ENCODE measurements at places on chromosomes 1 and 21. TPM values are rescaled to one million over a fixed set of nuclear protein-coding genes. Genes with fewer than 3 reads are reported as not detected.

The CBR3 gene
- total RNA-seq = 19.3 TPM

The RBM11 gene
- 0.49 TPM for total RNA-seq

The INSRR gene
- not detected for total RNA-seq

The AMPD2 gene
- 169 TPM for total RNA-seq

The MEX3A gene
- not detected for total RNA-seq

The TRMT13 gene
- 11.7 TPM for total RNA-seq

The CFAP74 gene
- not detected for total RNA-seq

DNA sequence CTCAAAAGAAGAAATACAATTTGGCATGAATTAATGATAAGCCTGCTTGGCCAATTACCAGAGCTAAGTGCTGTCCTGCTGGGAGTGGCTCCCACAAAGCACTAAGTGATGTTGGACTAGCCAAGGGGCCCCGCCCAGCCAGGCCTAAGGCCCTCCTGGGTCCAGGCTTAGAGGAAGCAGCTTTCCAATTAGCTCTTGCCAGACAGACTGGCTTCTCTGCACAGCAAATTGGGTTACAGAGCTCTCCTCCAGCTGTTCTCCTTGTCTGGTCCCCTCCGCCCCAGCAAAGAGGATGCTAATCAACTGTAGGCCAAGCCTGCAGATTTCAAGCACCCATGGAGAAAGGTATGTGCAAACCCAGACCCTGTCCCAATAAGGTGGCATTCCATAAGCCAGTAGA is 151.9 kb downstream of the DMRTA2 start:
- DNase-seq = no peak

- DNase-seq = no peak
Measured at GRCh38 chr1:59178339-59179187, 118.3 kb upstream of the FGGY start.

- no peak for DNase-seq
Measured at GRCh38 chr1:209607102-209607794, 23.7 kb downstream of the CAMK1G start.

DNA sequence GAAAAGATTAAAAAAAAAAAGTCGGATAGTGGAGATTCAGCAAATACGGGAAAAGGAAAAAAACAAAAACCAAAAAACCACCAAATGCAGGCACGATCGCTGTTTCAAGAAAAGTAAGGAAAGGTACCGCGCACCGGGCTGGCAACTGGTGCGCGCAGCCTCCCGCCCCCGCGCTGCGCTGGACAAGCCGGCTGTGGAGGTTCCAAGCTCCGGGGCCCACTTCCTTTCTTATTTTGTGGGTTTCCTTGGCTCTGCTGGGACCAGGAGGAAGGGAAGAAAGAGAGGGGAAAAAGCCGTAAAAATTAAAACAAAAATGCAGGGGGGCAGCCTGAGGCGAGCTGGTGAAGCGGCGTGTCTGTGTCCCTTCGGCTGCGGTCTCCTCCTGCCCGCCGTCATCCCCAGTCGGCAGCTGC is 233 bp downstream of the ADAMTS5 start:
- DNase-seq = no peak

DNA sequence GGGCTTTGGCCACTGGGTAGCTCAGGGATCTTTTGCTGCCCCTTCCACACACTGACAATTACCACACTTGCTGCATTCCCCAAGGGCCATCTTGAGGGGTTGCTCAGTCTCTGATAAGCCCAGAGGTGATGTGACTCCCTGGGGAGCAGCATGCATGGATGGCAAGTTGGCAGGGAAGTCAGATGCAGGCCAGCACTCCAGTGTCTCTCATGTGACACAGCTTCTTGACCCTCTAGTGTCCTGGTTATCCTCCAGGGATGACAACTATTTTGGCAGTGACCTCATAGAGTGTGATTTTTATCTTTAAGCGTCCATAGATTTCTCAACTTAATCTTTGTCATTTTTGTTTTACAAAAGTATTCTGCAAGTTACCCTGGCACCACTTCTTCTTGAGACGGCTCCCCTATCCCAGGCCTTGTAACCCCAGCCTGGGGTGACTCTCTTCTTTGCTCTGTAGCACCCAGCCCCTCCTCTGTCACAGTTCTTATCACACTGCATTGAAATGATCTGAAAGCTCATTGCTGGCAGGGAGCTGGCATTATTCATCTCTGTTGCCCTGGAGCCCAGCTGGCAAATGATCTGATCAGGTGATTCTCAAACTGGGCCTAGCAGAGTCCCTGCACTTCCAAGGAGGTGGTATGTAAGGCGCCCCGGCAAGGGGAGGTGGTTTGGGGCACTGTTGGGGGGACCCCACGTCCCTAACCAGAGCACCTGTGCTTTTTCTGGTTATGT is 72.6 kb downstream of the TENT5C start:
- no peak for DNase-seq

DNA sequence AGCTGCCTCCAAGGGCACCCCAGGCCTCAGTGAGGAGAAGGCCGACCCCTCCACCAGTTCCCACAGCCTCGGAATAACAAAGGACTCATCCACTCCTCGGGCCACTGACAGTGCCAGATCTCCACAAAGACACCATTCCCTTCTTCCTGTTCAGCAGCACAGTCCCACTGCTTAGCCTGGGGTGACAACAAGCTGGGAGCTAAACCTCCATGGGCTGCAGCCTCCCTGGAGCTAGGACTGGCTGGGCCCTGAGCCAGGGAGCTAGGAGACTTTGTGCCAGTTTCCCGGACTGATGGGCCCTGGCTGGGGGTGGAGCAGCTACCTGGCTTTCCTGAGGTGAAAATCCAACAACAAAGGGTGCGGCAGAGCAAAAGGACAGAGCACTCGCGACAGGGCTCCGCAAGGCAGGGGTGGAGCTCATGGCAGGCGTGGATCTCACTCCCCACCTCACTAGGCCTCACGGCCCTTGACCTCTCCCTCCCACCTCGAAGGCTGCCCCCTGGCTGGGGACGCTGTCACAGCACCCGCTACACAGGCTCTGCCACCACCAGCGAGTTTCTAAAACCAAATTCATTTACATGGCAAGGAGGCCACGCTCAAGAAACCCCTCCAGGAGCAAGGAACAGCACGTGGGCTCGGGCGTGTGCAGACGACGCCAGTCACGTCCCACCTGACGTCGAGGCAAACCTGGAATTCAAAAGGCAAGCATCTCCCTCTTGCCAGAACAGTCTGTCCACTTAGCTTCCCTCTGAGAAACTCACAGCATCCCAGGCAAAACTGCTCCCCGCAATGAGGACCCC is 13.8 kb downstream of the SLC35E2B start:
- DNase-seq = no peak
